NB4 (cell line): ENCODE measurements at places on chromosomes 5 and 9.
A peak's percentile ranks its signal among the peaks of the same experiment; 100 is the strongest.

- DNase-seq = no peak
These were observed 78.5 kb downstream of the AP3B1 start for GRCh38 chr5:78215972-78216371.

GRCh38 chr5:154858972-154859871 lies 795 bp downstream of the CNOT8 start:
- peak; percentile 82 for DNase-seq

- DNase-seq = no peak
These were observed 30.1 kb upstream of the LPAR1 start for GRCh38 chr9:111068383-111068730.

DNA sequence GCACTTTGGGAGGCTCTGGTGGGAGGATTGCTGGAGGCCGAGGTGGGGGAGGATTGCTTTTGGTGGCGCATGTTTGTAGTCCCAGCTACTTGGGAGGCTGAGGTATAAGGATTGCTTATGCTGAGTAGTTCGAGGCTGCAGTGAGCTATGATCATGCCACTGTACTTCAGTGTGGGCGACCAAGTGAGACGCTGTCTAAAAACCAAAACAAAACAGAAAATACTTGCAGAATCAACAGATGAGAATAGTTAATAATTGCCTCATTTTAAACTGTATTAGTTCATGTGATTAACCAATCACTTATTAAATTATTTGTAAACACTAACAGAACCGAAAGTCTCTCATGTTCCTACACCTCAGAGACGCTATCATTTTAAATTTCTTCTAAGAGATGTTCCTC lies 118.1 kb downstream of the CCDC171 start:
- DNase-seq = no peak

GRCh38 chr5:60055168-60055567 lies 161.6 kb upstream of the PDE4D start:
- no peak for DNase-seq

GRCh38 chr5:141121985-141122384 lies 367 bp downstream of the PCDHB4 start:
- DNase-seq = no peak

GRCh38 chr5:133698259-133698554 lies 85.9 kb upstream of the FSTL4 start:
- no peak for DNase-seq

- peak; percentile 63 for DNase-seq
These were observed 50.1 kb upstream of the SMAD5 start for GRCh38 chr5:136082390-136083193.
